ENCODE measurements at places on chromosomes 6 and 20.

GRCh38 chr20:8002056-8002455 lies 17.5 kb downstream of the TMX4 start:
- no peak for DNase-seq

DNA sequence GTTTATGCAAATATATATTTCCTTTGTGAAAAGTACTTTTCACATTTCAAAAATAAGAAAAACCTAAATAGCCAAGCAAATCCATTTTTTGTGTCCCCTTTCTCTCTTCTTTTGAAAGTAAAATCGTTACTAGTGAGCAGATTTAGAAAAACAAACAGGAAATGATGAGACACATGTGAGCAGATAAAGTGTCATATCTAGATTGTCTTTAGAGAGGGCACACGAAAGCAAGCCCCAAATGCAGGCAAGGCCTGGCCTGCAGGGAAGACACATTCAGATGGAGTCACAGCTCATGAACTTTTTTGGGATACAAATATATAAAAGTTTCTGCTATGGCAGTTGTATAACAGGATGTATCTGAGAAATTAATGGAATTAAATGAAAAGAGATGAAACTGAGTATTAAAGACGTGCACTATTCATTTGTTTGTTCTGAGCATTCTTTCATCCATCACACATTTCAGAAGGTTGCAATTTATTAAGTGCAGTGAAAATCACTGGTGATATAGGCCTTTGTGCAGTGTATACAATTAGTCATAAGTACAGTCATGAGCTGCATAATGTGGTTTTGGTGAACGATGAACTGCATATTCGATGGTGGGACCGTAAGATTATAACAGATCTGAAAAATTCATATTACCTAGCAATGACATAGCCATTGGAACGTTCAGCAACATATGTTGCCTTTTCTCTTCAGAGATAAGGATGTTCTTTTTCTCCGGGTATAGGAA lies 101.4 kb downstream of the PACRG start:
- DNase-seq, result no peak

DNA sequence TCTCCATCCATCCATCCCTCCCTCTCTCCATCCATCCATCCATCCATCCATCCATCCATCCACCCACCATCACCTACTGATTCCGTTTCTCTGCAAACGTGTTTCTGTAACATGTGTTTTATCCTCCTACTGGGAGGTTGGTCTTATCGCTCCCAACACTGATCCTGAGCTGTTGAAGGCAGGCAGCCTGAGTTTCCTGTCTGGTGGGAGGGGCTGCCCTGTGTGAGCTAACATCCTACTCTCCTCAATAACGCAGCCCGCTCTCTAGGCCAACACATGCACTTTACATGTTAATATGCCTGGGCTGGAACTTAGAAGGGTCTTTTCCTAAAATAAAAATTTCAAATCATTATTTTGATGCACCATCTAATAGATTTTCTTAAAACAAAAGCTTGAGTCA lies 126.5 kb downstream of the WDR27 start:
- DNase-seq, result no peak

DNA sequence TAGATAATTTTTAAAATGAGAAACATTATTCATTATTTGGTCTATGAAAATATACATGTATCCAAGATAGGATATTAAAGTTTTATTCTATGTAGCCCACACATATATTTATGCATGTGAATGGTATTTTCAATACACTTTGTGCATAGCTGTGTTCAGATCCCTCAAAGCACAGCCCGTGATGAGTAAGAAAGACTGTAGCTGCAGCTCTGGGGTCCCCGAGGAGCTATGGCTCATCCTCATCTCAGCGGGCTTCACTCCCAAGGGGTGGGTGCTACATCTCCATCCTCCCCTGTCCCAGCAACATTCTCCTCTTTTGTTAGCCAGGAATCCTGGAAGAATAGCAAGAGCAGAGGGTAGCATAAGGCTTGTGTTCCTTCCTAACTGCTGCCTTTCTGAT lies 130.8 kb downstream of the SAMD5 start:
- no peak for DNase-seq
